Hematopoietic multipotent progenitor cell treated with erythropoietin and hydrocortisone succinate and interleukin-3 and kit ligand, for 15 days (in vitro differentiated cells): ENCODE measurements at places on chromosomes 7 and 10.

DNA sequence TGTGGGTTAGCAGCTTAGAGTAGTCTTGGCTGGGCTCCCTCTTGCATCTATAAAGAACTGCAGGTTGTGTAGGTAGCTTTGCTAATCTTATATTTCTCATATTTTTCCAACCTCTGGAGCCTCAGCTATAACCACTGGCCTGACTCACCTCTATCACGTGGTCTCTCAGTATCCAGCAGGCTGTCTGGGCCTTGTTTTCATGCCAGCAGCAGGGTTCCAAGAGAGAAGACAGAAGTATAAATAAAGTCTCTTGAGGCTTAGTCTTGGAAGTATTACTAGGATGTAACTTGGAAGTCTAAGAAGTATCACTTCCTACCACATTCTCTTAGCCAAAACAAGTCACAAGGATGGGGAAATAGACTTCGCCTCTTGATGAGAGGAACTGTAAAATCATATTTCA, 73.3 kb downstream of the WIPF3 start:
- no peak for DNase-seq

DNA sequence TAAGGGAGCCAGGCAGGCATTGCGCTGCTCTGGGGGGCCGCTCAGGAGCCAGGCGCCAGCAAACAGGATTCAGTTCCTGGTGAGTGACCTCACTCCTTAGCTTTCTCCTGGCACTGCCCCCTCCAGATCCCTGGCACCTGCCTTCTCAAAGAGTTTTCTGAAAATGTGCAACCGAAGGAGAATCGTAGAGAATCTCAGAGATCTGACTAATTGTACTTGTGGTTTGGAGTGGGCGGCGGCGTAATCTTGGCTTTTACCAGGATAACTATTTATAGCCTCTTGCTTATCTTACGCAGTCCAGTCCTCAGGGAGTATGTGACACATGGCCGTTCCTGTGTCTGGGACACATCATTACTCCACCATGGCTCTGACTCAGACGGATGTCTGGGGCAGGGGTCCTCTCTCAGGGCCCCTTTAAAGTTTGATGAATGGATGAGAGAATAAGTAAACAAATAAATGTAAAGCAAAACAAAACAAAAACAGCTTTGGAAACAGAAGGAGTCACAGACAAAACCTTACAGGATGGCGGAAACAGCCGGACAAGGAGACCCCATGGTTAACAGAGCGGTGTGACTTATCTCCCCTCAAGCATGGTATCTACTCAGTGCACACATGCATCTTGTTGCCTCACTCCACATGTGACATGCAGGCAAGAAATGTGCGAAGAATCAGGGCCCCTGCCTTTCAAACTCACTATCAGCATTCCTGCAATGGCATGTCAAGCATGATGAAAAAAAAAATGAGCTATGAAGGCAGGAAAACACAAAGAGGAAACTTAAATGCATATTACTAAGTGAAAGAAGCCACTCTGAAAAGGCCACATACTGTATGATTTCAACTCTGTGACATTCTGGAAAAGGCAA, 99.7 kb downstream of the TNS3 start:
- peak; percentile 35 for DNase-seq

GRCh38 chr10:89147256-89147655, 59.9 kb downstream of the CH25H start:
- DNase-seq, result no peak

- no peak for DNase-seq
Observed at GRCh38 chr10:72085166-72085565, 3.2 kb downstream of the SPOCK2 start.

GRCh38 chr10:47406870-47407691, 23.0 kb upstream of the ZNF488 start:
- peak; percentile 39 for DNase-seq

DNA sequence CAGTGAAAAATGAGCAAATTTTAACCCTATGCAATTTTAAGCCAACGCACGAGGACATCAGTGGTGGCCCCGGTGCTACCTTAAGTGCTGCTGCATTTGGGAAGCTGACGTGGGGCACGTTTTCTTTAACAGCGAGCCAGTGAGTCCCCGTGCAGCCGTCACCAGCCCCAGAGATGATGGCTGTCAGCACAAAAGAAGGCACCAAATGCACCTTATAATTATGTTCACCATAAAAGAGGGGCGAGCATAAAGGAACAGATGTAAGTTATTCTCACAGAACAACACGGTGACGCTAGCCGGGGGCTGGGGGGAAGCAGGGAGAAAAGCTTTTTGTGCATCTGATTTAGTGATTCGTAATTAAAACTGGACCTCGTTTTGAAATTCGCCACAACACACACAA, 260.1 kb downstream of the DNAJB6 start:
- DNase-seq, result no peak

DNA sequence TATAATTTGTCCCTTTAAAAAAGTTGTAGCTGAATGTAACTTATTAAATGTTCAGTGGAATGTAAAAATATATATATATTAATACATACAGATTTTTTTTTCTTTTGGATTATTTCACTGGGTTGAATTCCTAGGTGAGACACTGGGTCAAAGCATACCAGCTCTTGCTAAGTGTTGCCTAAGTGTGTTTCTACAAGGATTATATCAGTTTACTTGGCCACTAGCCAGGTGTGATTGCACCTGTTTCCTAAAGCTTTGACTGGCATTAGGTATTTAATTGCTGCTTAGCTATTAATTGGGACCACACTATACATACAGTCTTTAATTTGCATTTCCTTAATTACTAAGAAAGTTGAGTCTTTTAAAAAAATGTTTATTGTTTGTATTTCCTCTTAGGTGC, 5.5 kb upstream of the ELOVL3 start:
- no peak for DNase-seq

DNA sequence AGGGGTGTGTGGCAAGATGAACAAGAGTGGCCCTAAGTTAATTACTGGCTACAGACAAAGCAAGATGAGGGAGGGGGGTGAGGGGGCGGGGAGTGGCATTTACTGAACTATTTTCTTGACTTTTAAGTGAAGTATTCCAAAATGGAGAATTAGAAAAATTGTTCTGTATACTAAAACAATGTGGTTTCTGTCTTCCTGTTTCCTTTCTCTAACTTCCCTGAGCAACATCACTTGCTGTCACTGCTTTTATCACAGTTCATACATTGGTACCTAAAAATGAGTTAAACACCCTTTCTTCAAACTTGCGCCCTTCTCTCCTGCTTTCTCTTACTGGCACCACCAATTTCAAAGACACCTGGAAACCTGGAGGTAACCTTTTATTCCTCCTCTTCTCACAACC, 21.6 kb downstream of the PDZD8 start:
- DNase-seq, result no peak

GRCh38 chr7:142562688-142563087, 186.6 kb upstream of the PRSS1 start:
- no peak for DNase-seq
